HS-5 (cell line): ENCODE measurements at places on chromosomes 6 and 20.
A peak's percentile ranks its signal among the peaks of the same experiment; 100 is the strongest.

GRCh38 chr6:29486577-29486976 lies 1.2 kb downstream of the MAS1L start:
- no peak for DNase-seq

DNA sequence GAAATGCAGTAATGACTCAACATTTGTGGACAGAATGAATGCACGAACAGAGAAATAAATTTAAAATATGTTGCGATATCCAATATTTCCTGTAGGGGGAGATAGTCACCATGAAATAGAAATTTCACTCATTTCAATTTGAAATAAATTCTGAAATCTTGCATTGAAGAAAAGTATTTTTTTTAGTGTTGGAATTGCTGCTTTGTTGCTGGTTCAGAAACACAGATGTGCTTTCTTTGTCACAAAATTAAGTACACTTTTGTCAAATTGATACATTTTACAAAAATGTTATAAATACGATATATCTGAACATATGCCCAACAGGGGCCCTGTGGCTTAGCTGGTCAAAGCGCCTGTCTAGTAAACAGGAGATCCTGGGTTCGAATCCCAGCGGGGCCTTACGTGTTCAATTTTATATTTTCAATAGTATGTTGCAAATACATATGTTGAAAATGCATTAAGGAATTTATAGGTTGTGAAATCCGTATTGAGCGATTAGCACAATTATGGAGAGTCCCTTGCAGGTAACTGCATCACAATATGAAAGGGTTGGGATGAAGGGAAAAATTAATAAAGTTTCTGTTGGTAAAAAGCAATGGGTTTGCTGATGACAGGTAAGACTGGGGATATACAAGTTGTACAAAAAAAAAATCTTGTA lies 85.4 kb upstream of the PRSS16 start:
- peak; percentile 55 for DNase-seq

DNA sequence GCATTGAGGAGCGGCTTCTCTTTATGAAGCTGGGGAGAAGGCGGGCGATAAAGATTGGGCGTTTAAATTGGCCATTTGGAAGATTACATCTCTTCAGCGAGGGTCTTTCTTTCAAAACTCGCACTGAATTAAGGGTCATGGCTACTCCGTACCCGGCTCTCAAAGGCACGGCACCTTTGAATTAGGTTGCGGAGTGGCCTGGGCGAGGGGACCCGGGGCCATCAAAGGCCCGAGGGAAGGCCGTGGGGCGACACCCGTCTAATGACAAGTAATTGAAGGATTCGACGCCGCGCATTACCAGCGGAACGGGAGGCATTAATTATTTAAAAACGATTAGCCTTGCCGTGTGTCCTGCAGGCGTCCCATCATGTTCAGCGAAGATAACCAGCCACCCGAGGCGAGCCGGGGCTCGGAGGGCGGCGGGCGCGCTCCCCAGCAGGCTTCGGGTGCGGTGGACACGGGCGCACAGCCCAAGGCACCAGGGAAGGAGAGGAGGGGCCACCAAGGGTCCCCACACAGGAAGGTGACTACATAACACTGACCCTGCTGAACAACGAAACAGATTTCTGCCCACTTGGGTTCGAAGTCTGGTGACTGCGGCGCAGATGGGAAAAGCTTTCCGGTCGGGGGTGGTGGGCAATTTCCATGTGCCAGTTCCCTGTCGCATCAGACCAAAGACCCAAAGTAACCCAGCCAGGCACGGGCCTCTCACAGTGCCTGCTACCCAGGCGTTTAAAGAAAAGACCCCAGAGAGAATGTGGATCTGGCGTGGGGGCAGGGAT lies 7.4 kb downstream of the FOXA2 start:
- no peak for DNase-seq

DNA sequence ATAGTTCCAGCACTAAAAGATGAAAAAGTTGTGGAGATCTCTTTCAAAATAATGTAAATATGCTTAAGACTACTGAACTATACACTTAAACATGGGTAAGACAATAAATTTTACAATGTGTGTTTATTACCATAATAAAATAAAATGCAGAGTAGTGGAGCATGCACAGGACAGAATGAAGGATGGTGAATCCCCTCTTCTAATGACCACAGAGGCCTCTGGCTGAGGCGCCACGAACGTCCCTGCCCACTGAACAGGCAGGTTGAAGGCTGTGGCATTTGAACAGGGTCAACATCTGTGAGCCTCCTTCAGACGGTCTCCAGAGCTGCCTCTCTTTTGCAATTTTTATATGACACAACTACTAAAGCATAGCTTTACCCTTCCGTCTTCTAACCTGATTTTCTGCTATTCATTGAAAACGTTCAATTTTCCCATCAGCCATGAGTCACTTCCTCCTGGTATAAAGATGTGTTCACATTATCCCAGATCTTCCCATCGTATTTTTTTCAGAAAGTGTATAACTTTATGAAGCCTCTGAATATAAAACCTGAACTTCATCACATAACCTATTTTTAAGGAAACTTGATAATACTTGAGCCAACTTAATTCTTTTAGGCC lies 37.8 kb downstream of the ADGRF4 start:
- DNase-seq = no peak

DNA sequence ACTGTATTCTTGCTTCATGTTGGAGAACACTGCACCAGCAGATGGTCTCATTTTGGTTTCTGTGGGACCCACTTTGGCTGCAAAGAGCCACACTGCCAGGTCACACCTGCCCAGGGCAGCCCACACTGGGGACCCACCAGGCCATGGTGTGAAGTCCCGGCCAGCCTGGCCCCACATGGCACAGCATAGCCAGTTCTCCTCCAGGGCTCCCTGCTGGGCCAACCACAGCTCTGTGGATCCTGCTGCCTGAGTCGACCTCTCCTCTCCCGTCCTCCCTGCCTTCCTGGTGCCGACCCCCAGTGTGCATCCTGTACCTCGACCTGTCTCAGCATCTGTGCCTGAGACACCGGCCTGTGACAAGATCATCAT lies 3.0 kb downstream of the ARFRP1 start:
- no peak for DNase-seq

DNA sequence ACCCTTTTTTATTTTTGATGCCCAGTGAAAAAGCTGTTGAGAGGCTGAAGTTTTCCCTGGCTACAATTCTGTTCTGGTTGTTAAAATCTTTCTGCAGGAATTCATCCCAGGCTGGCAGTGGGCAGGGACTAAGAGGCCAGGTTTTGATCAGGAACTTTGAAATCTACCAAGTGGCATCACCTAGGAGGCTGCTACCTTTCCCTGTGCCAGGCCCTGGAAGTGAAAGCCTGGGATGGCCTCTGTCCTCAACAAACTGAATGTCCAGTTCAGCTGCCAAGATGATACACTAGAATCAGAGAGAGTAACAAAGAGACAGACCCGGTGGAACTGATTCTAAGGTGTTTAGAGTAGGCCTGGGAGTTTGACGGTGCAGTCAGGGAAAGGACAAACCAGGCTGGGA lies 596 bp downstream of the IYD start:
- no peak for DNase-seq
